ENCODE measurements at places on chromosomes 12 and 14.

GRCh38 chr12:88935856-88936255 lies 355.6 kb upstream of the KITLG start:
- DNase-seq, result no peak

GRCh38 chr12:84435682-84436081 lies 476.9 kb downstream of the SLC6A15 start:
- DNase-seq, result no peak

- DNase-seq, result no peak
These were observed 78.7 kb upstream of the ZDHHC17 start for GRCh38 chr12:76685246-76685678.

DNA sequence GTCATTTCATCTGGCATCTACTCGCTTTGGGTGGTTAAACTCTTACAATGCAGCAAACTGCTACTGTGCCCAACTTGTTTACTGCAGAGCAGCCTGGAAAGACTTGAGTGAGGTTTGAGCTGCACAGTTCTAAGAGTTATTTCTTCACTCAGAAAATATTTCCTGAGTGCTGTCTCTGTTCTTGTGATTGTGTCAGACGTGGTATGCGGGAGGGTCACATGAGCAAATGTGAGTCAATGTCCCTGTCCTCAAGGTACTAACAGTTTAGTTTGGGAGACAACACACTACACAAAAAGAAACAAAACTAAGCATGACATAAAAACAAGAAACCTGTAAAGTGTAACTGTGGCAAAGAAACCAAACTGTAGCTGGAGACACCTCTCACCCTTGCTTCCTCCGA lies 32.4 kb downstream of the FLVCR2 start:
- no peak for DNase-seq

GRCh38 chr12:5965950-5966383 lies 20.9 kb upstream of the ANO2 start:
- DNase-seq, result peak; percentile 14

- no peak for DNase-seq
These were observed 197.2 kb upstream of the NUDT4 start for GRCh38 chr12:93180566-93180965.

GRCh38 chr14:73740618-73741326 lies 26.6 kb upstream of the PNMA1 start:
- no peak for DNase-seq

GRCh38 chr14:104735830-104736642 lies 12.0 kb downstream of the ADSS1 start:
- DNase-seq, result no peak

GRCh38 chr12:130523863-130524614 lies 186.4 kb downstream of the PIWIL1 start:
- DNase-seq, result no peak

DNA sequence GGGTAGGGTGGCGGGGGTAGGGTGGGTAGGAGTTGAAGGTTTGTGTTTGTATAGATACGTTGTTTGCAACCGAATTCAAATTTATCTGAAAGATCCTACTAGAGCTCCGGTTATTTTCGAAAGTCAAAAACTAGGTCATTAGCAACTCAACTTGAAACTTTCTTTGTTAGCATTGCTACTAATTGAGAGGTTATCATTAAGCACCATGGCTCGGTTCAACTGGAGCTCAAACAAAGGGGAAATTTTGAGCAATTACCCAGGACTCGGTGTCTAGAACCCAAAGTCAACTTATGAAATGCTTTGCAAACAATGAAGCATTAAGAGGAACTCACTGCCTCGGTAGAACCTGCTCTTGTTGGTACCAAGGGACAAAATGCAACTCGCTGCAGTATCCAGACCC lies 207.7 kb downstream of the BCAT1 start:
- no peak for DNase-seq

- DNase-seq, result no peak
These were observed 83.2 kb downstream of the LMNTD1 start for GRCh38 chr12:25469861-25470260.

DNA sequence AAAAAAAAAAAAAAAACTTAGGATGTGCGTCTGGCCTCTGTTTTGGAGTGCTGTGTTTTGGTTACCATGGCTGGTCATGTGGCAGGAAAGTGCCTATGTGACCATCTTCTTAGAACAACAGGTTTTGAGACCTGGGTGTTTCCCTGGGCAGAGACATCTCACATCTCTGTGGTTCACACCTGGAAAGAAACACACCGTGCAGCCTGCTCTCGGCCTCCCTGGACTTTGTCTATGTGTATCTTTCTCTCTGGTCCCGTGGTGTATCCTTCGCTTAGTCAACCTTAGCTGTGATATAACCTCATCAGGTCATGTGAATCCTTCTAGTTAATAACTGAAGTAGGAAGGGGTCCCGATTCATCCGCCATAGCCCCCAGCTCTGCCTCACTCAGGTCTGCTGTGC lies 22.6 kb downstream of the ACADS start:
- DNase-seq, result no peak

- DNase-seq, result no peak
These were observed 30.2 kb downstream of the PRDM4 start for GRCh38 chr12:107730618-107731341.

DNA sequence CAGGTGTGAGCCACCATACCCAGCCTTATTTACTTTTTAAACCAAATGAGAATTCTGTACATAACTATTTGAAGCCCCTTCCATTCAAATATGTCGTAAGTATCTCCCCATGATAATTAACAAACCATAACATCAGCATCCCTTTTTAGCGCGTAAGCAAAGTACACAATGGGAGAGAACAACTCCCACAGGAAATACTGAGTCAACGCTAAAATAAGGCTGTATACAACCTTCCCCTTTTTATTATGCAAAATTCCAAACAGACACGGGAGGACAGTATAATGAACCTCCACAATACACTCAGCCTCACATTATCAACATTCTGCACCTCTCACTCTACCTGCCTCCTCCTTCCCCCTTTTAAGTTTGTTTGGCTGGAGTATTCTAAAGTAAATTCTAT lies 73.5 kb downstream of the CCDC88C start:
- no peak for DNase-seq

DNA sequence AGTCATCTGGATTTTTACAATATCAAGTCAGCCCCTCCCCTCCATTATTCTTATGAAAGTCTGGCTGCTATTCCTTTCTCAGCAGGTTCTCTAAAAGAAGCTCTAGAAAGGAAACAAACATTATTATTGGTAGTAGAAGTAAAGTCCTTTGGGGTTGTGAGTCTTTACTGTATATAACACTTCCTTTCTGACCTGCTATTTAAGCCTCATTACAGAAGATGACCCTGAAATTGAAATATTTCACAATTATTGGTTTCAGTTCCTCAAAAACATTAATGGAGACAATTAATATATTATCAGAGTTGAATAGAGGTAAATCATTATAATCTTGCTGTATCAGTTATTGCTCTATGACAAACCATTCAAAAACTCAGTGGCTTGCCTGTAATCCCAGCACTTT lies 19.3 kb downstream of the PLEKHA5 start:
- DNase-seq, result no peak

DNA sequence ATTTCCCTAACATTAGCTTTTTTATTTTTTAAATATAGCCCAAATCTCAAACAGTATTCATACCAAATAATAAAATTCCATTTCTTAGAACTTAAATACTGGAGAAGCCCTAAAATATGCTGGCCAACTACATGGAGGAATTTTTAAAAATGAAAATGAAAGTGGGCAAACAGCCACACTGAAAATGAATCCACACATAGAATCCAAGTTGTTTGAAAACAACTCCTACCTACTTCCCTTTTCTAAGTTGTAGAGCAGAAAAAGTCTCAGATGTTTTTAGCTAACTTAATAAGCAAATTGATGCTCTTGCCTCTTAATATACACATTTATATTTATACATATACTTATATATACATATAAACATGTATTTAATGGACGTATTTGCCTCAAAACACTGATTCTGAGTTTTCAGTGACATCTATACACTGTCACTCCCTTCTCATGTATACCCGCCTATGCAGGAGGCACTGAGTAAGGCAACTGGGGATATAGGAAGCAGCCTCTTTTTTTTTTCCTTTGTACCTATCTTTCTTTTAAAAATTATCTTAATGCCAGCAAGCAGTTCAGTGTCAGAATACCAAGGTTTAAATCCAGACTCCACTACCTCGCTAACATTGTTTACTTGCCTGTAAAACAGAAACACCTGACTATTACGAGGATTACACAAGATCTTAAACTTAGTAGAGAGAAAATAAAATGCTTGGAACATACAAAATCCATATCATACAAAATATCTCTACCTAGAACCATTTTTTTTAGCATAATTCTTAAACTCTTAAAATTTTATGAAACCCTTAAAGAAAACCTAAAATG lies 13.3 kb downstream of the DICER1 start:
- no peak for DNase-seq

DNA sequence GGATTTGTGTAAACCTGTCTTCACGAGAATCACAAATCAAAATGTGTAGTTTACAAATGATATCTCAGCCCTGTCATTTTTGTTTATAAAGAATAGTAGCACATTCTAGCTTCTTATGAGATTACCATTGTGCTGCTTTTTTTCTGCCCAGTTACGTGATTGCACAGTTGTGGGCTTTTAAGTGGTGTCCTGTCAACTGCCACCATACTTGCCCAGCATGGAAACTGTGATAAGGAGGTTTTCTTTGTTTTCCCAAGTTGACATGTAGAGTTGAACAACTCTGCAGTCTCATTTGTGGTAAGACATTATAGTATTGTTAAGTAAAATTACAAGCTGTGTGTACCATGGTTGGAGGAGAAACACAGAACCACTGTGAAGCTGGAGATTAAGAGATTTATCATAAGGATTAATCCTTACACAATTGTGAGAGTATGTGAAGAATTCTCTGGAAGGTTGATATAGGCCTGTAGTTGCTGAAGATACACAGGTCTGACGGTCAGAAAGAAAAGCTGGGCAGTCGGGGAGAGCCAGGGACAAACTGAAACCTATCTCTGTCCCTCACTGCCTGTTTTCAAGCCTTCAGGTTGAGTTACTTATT lies 12.2 kb downstream of the CHURC1 start:
- no peak for DNase-seq

DNA sequence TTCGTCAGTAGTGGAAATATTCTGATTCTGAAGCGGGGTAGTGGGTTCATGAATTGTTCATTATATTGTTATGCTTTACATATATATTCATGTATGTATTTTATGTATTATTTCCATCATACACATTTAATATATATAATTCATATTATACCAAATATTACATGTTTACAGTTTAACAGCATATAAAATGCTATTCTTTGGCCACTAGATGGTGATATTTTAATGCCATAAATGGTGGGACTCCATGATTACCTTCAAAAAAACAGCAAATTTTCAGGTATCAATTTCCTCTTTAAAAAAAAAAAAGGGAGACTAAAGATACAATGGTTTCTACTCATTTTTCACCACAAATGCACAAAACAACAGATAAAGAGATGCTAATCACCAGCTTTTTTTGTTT lies 41.0 kb downstream of the BDKRB1 start:
- DNase-seq, result no peak

GRCh38 chr14:77455966-77456640 lies 1.3 kb downstream of the VIPAS39 start:
- DNase-seq, result no peak

- no peak for DNase-seq
These were observed 54.2 kb downstream of the SUDS3 start for GRCh38 chr12:118430516-118430915.

- no peak for DNase-seq
These were observed 48.4 kb downstream of the ATL1 start for GRCh38 chr14:50608302-50608851.
